NCI-H2029 (cell line): ENCODE measurements at places on chromosomes 2 and 18.

GRCh38 chr2:24317491-24317920 is 42.8 kb downstream of the ITSN2 start:
- peak; percentile 34 for DNase-seq

GRCh38 chr18:65415098-65415497 is 335.7 kb upstream of the CDH7 start:
- DNase-seq = no peak

GRCh38 chr18:7926526-7926925 is 359.4 kb downstream of the PTPRM start:
- DNase-seq = no peak

DNA sequence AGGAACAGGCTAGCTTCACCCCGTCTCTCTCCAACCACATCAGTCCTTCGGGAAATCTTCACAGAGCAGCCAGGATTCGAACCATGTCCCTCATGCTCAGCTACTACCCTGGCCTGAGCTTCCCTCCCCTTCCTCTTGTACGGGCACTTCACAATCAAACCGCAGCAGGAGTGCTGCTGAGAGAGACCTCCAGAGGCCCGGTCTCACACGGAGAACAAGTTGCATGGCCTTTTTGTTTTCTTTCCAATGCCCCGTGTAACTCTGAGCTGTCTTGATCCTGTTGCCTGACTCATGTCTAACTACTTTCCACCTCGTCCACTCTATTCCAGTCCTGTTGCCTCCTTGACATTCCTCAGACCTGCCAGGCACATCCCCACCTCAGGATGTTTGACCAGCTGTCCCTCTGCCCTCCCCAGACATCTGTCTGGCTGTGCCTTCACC is 25.4 kb downstream of the FBLN7 start:
- DNase-seq = no peak

- DNase-seq = no peak
Observed at GRCh38 chr2:52933878-52934277, 833.7 kb upstream of the CHAC2 start.

DNA sequence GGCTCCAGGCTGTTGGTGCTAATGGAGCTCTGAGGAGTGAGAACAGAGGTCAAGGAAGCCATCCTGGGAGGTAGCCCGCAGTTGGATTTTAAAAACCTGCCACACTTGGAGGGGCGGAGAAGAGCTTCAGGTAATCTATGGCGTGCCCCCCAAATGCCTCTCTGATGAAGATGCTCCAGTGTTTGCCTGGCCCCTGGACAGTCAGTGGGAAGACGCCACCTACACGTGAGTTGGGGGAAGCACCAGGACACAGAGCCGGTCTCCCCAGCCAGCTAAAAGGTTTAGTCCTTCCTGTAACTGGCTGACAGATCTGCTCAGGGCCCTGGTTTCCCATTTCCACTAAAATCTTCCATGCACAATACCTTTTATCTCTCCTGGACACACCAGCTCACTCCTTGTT is 225.0 kb downstream of the TTC32 start:
- DNase-seq = no peak

GRCh38 chr2:70921839-70922234 is 13.9 kb upstream of the ATP6V1B1 start:
- DNase-seq = no peak
